ENCODE measurements at places on chromosomes 4 and X. TPM values are rescaled to one million over a fixed set of nuclear protein-coding genes. Genes with fewer than 3 reads are reported as not detected.

Gene FAM149A
- 8.9 TPM for total RNA-seq

DNA sequence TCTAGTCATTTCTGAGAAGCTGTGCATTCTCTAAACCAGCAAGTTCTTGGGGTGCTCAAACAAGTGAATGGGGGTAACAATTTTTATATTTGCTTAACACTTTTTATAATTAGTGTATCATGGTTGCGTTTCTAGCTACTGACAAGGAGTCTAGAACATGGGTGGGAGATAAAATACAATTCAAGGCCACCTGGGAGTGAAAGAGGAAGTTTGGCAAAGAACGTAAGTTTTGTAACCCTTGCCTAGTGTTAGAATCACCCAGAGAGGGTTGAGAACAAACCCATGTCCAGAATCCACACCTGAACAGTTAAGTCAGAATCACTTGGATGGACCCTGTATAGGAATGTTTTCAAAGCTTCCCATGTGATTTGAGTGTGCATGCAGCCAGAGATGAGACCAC is 92.7 kb downstream of the AFF2 start:
- no peaks in the 10 kb centered on the region for H3K36me3 ChIP-seq
- no peak overlapping the region for H3K27ac ChIP-seq
- H3K4me1 ChIP-seq, result no peaks in the 10 kb centered on the region
- no peak overlapping the region for H3K4me3 ChIP-seq
- no peaks in the 10 kb centered on the region for H3K27me3 ChIP-seq

DNA sequence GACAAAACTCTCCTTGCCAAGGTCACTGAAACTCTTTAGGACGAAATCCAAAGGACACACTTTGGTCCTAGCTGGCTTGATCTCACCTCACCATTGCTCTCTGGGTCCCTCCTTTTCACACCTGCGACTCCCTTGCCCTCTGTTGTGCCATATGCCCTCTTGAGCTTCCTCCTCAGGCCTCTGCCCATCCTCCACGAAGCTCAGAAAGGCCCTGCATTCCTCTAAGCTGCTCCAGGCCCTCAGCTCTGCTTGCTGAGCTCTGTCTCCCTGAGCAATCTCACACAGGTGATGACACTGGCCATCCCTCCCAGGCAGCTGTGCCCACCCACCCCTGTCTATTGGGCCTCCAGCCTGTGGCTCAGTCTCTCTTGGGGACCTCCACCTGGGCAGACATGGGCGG is 10.1 kb upstream of the AFAP1 start:
- no peak overlapping the region for H3K27ac ChIP-seq
- no peaks in the 10 kb centered on the region for H3K4me1 ChIP-seq
- no peaks in the 10 kb centered on the region for H3K27me3 ChIP-seq
- H3K36me3 ChIP-seq, result no peaks in the 10 kb centered on the region

DNA sequence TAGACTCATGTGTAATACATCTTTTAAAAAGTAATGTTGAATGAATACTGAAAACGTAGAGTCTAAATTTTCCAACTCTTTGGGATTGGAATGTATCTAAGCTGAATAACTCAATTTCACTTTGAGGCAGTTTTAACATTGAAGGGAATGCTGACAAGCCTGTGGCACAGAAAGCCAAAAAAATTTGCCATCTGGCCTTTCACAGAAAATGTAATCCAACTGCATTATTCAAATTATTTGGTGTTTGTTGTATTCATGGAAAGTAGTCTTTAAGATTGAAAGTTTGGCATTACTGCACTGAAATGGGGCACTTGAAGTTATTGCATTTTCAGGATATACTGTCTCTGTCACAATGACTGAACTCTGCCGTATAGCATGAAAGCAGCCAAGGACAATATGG is 186.9 kb downstream of the FRMPD4 start:
- no peak overlapping the region for H3K27ac ChIP-seq
- no peaks in the 10 kb centered on the region for H3K36me3 ChIP-seq
- no peaks in the 10 kb centered on the region for H3K4me1 ChIP-seq

DNA sequence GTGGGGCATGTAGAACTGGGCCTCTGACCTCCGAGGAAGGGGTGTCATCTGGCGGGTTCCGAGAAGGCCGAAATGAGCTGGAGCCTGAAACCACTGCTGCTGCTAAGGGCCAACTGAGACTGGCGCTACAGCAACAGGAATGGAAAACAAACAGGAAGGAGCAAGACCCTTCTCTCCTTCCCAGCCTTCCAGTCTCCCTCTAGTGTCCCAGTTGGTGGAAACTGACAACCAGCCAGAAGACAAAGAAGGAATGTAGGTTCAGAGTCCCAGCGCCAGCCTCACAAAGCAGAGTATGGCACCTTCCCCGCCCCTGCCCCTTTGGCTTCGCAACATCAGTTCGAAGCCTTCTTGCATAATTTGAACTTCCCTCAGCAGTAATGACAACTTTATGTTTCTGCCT is 24.4 kb upstream of the PDZD4 start:
- H3K4me1 ChIP-seq, result no peaks in the 10 kb centered on the region
- no peak for DNase-seq
- H3K36me3 ChIP-seq, result no peaks in the 10 kb centered on the region
- no peak overlapping the region for H3K4me3 ChIP-seq
- H3K27ac ChIP-seq, result no peak overlapping the region
- H3K27me3 ChIP-seq, result peaks cover 6% of the 10 kb centered on the region
